NCI-H2227 treated with DMSO at 0.1 percent for 48 hours (cell line): ENCODE measurements at places on chromosomes 2 and 18.

DNA sequence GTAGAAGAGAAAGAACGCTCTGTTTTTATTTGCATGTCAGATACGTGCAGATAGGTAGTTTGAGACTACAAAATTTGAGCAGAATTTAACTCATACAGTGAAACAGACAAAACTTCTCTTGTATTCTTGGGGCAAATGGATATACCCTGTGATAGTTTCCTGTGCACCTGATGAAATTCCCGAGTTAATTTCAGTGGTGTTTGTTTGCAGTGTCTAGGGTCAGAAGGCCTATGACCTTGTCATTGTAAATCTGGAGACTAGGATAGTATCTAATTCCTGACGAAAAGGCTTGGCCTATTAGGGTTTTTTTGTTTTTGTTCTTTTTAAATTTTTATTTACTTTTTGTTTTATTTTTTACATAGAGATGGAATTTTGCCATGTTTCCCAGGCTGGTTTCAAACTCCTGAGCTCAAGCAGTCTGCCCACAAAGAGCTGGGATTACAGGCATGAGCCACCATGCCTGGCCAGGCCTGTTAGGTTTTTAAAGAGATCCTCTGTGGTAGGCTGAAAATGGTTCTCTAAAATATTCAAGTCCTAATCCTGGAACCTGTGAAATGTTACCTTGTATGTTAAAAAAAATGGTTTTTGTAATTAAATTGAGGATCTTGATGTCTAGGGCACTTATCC is 17.6 kb downstream of the LCLAT1 start:
- DNase-seq = no peak

GRCh38 chr2:157180359-157180758 is 77.1 kb upstream of the GALNT5 start:
- DNase-seq = no peak

GRCh38 chr18:58562146-58562998 is 66.5 kb downstream of the ALPK2 start:
- DNase-seq = no peak

DNA sequence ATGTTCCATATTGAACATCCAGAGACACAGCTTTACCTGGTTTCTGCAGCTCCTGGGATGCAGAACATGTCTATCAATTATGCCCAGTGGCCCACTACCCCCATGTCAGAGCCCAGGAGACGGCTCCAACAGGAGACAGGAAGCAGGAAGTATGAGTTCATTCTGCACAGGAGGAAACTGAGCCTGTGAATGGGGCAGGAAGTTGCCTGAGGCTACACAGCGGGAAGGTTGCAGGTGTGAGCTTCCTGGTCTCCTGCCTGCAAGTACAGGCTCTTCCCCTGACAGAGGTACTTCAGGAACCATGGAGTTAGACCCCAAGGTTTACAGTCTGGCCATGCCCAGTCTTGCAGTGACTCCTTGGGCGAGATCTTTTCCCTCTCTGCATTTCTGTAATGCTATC is 2.8 kb upstream of the BOK start:
- DNase-seq = no peak
